ENCODE measurements at places on chromosomes 4 and X.

GRCh38 chr4:86848136-86848535 lies 1.0 kb downstream of the SLC10A6 start:
- no peak for DNase-seq

DNA sequence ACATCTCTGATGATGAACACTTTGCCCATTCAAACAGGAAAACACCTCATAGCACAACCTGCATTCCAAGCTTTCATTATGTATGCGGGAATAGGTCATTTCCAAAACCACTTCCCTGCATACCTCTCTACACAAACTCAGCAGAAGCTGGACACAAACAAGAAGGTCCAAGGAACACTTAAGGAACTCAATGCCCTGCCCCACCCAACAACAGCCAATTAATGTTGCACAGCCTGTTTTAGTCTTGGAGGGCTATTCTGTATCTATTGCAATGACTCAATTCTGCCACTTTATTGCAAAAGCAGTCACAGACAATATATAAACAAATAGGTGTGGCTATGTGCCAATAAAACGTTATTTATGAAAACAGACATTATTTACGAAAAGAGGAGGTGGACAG lies 16.7 kb downstream of the OPHN1 start:
- DNase-seq, result no peak

- DNase-seq, result no peak
These were observed 69.6 kb downstream of the TBCK start for GRCh38 chr4:106246441-106246840.

DNA sequence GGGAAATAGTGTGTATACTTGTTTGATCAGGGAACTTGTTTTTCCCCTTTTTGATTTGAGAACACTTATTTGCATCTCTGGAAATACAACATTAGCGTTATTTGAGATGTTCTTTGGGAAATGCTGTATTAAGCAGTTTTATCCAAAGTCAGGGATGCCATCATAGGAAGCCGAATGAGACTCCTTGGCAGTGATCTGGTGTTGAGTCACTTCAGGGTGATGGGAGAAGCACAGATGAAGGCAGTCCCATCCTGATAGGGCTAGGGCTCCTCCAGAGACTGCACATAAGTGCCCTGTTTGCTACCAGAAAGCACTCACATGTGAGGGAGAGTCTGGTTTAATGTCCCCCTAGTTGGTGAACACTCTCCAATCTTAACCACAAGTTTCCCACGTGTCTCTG lies 62.3 kb downstream of the IL1RAPL1 start:
- DNase-seq, result no peak

DNA sequence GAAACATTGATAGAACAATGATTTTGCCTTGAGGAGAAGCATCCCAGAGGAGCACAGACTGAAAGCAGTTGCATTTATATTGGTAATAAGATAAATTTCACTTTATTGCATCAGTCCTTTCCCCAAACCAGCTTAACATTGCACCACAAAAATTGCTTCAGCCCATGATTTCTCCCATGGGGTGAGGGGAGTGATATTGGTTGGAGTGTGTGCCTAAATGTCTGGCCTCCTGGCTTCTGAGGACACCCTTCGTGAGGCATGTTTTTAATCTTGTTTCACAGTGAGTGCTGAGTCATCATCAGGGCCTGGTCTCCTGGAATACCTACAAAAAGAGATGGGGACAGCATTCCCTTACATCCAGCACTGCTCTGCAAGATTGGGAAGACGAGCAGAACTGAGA lies 487.9 kb downstream of the C4orf33 start:
- DNase-seq, result no peak

- DNase-seq, result no peak
These were observed 577.4 kb upstream of the FTHL17 start for GRCh38 chrX:31649201-31649600.

DNA sequence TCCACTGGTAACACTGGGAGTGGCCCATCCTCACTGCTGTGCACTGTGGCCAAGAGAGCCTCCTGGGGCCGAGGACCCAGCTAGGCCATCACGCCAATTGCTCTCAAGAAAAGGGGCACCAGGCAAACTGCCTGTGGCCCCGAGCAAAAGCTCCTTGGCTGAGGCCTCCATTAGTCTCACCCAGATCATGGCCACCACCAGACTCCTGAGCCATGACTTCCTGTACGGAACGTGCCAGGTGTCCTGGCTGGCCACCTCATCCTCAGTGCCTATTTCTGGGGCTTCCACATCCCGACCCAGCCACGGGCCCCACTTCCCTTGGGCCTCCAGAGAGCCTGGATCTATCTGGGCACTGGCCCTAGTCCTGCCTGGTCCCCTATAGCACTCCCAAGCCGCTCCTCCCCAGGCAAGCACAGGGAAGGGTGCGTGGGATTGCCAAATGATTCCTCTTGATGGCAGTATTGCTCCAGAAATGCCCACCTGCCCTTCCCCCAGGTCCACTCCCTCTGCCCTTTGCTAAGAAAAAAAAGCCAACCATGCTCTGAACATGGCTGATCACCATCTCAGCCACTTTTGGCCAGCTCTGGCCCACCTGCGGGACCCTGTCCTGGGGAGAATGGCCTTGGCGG lies 212.6 kb upstream of the AGTR2 start:
- no peak for DNase-seq

DNA sequence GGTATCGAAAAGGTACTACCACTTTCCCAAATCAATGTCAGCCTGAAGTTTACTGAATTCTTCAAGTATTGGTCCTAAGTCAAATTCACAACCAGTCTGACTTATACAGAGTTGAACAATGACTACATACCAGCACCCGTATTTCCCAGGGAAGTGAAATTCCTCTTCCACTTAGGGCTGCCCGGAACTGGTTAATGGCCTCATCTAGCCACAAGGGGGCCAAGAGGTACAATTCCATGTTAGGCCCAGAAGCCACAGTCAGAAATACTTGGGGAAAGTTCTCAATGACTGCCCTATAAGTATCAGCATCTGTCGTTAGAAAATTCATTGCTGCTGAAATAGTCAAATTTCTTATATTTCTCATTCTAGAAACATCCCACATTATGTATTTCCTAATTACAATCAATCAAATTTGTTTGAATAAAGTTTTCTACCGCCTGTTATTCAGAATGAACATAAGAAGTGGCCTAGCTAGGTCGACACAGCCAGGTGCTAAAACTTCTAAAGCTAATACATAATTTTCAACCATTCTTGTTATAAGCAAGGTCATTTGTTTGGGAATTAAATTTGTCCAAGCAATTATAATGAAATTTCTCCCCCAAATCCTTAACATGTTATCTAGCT lies 5.6 kb upstream of the PCDH7 start:
- DNase-seq, result peak; percentile 48

GRCh38 chr4:87100168-87100567 lies 120.2 kb downstream of the KLHL8 start:
- no peak for DNase-seq

Measured in ureter (tissue), 1 donor.